ENCODE measurements at places on chromosomes 6 and 20.

DNA sequence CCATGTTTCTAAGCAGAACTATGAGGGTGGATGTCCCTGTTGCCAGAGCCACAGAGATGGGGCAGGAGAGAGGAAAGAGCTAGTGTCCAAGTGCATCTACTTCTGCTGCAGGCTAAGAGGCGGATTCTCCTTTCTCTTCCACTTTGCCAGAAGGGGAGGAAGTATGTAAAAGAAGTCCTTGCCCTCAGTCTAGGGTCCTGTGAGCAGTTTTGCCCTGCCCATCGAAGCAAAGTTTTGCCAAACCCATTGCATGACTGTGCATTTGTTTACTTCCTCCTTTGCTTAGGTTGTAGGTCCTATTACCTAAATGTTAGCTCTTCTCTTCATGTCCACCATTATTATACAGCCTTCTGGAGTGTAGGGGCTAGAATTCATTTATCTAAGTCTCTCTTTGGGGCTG, 106.2 kb upstream of the ARMC2 start:
- DNase-seq = no peak

GRCh38 chr6:15473741-15474161, 189.1 kb downstream of the DTNBP1 start:
- DNase-seq = no peak

GRCh38 chr6:149075616-149076354, 241.7 kb upstream of the TAB2 start:
- no peak for DNase-seq

DNA sequence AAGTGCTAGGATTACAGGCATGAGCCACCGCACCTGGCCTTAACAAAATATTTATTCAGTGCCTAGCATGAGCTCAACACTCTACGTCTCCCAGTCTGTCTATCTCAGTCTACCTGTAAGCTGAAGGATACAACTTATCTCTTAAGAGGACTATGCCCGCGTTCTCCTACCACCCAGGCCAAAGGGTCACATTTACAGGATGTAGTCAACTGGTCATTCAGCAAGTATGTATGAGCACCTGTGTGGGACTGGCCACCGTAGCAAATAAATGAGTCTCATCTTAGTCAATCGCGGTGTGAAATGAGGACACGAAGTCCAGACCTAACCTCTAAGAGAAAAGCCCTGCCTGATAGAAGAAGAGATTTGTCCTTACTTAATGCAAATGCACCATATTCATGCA, 49.9 kb downstream of the MUC22 start:
- DNase-seq = no peak

DNA sequence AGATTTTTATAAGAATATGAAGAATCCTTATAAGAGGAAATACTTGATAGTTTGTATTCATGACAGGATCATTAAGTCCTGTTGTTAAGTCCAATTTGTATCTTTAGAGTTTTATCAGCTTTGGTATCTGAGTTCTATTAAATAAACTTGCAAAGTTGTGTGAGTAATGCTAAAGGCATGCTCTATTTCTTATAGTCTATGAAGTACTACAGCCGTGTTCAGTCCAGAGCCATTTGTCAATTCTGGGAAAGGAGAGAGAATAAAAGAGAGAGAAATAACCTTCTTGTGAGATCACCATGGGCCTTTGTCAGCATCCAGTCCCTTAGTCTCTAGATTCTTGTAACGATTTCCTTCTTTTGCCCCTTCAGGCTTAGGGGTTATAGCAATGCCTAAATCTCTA, 181.2 kb upstream of the POU3F2 start:
- DNase-seq = no peak

DNA sequence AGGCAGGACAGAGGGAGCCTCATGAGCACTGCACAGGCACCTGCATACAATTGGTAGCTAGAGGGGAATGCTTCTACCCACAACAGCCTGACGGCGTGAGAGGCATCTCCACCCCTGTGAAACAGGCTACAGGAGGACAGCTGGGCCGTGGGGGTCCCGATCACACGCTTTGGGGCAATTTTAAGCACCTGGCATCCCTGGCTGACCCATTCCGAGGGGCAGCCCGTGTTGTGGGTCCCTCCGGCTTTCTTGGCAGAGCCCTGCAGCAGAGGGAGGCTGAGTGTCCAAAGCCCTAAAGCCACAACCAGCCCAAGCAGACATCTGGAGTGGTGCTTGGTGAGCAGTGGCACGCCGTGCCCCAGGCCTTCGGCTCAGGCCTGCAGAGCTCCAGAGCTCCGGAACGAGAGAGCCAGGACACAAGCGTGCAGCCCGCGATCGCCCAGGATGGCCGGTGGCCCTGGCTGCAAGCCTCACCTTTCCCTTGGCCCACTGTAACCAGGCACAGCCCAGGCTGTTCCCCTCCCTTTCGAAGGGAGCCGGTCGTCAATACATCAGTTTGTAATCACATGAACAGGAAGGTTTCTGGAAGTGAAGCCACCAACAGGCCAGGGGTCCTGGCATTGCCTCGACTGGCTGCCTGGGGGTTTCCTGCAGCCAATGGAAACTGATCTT, 81.4 kb downstream of the DLL1 start:
- no peak for DNase-seq

- no peak for DNase-seq
Measured at GRCh38 chr6:112939563-112939962, 592.4 kb downstream of the RFPL4B start.

GRCh38 chr6:88992741-88993552, 29.5 kb upstream of the RNGTT start:
- DNase-seq = no peak

GRCh38 chr6:14573703-14574290, 456.2 kb downstream of the CD83 start:
- no peak for DNase-seq

DNA sequence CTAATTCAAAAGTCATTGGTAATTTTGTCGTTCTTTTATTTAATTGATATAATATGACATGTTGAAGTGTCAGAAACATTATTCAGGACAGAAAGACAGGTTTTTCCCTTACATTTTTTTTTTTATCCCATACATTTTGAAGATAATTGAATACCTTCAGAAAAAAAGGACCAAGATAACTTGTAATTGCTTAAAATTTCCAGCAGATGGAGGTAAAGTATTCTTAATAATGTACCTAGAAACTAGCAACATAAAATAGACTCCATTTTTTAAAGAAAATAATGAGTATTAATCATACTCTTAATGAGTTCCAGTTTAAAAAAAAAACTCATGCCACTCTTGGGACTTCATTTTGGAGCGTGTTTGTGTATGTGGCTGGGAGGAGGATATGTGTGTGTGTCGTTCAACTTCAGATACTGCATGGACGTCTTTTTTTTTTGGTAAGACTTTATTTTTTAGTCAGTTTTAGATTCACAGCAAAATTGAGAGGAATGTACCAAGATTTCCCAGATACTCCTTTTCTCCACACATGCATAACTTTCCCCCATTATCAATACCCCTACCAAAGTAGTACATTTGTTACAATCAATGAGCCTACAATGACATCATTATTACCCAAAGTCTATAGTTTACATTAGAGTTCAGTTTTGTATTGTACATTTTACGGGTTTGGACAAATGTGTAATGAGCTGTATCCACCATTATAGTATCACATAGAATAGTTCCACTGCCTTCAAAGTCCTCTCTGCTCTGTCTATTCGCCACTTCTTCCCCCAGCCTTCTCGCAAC, 79.4 kb downstream of the ROS1 start:
- DNase-seq = no peak

DNA sequence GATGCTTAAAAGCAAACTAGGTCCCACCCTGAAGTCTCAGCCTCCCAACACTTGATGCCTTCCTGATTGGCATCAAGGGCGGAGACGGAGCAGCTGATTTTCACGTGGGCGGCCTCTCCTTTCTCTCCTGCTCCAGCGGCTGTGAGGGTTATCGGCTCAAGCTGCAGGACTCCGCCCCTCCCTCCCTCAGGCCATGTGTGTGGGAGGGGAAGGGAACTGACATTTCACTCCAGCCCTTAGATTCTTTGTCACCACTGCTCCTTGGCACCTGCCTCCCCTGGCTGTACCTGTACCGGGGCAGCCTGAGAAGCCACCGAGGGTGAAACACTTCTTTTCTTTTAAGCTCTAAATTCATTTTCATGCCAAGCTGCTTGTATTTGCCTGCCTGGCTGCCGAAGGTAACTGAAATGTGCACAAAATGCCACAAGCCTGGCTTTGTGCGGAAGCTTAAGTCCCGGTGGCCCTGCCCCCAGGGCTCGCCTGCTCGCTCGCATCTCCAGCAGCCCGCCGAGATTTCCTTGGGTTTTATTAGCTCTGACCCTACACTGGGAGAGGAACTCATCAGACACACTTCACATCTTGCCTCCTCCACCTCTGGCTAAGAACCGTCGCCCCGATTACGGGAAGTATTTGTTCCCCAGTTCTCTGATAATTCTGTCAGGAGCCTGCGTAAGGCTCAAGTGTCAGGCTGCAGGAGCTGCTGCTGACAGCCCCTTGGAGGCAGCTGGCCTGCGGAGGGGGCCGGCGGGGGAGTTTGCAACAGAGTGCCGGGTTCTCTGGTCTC, 9.6 kb upstream of the CPNE5 start:
- no peak for DNase-seq

DNA sequence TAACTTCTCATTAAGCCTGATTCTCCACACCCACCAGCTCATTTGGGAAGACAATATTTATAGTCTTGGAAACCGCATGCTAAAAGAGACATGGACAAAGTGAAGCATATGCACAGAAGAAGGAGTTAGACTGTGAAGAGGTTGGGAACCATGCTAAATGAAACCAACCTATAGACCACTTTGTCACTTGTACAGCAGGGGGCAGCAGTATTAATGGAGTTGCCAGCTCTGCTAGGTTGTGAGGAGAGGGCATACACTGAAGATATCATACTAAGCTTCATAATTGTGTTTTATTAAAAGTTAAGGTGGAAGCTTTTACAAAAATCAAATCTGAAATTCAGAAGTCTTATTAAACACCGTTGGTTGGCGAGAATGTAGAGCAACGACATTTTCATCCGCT, 38.3 kb upstream of the HMGCLL1 start:
- no peak for DNase-seq

DNA sequence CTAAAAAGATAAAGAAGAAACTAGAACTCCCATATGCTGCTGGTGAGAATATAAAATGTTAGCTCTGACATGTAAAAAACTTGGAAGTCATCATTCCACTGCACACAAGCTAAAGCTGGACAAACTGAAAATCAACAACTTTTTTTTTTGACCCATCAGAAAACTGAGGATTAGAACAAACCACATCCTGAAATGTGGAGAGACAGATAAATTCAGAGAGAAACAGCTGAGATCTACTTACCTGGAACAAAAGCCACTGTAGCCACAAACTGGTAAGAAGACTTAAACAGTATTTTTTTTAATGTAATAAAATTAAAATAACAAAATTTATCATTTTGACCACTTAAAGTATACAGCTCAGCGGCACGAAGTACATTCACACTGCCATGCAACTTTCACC, 408.5 kb upstream of the RGS17 start:
- no peak for DNase-seq

DNA sequence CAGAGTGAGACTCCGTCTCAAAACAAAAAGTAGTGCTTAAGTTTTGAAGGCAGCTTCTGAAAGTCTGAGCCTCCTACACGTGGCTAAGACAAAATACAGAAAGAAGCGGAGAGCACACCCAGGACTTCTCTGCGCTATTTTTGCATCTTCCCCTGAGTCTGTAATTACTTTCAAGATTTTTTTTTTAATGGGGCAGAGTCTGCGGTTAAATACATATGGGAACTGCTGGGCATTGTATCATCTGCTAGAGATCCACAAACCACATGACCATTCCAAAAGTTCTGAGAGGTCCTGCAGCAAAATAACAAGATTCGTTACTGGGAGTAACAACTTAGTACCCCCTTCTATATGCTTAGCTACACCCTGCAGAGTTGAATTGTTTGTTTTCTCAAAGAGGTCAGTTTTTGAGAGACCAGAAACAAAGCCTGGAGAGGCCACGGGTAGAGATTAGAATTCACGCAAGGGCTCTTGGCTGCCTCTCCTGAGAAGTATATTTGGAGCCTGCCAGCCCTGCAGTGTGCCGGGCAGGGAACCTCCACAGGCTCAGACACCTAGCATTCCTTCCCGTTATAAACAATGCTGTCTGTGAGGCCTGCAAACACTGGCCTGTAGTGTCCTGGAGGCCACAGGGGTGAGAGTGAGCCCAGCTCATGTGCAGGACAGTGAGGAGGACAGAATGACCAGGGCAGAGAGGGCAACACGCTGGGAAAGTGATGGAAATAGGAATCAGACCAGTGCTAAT, 48.2 kb upstream of the FAM50B start:
- DNase-seq = no peak

- DNase-seq = no peak
Measured at GRCh38 chr6:144286503-144287393, 1.6 kb downstream of the UTRN start.

DNA sequence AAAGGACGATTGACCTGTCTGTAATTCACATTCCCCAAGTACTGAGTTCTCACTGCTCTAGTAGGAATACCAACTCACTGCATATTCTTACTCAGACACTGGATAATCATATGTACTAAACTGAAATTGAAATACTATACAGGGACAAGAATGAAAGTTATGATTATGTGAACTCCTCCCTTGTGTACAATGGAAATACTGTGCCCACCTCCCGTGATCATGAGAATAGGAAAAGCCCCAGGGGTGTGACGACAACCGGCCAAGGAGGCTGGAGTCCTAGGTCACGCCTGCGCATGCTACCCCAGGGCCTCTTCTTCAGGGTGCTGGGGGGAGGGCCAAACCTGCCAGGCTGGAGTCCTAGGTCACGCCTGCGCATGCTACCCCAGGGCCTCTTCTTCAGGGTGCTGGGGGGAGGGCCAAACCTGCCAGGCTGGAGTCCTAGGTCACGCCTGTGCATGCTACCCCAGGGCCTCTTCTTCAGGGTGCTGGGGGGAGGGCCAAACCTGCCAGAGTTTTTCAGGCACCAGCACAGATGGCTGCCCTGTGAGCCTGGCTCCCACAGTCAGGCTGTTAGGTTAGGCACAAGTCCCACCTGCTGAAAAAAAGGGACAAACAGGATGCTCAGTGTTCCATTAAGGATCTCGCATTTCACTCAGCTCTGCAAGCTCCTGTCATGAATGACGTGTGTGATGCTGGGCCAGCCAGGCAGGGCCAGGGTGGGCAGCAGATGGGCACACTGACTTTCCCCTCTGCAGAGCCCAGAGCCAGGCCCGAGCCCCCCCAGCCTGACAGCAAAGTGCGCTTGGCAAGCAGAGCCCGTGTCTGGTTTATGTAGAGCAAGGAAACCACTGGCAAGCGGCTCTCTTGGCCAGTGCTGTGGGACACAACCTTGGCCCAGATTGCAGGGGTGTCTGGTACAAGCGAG, 107.7 kb downstream of the FOXF2 start:
- no peak for DNase-seq

Data from T-helper 22 cell (primary cell).